ENCODE measurements at places on chromosomes 2 and 18.

GRCh38 chr2:78979380-78980151, 45.9 kb upstream of the REG3G start:
- no peak for DNase-seq

DNA sequence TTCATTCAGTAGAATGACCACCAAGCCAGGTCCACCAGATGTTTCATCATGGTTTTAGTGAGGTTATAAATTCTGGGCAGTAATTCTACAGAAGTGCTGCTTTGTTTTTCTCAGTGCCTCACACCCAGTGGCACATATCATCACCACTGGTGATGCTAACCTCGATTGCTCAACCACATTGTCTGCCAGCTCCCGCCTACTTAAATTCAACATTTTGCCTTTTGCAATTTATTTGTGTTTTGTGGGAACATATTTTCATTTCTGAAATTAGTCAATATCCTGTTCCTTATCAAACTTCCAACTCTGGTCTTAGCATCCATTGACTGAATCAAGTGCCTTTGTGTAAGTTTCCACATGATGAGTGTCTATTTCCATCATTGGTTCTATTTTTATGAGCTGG, 62.3 kb upstream of the TMEM178A start:
- DNase-seq, result no peak

GRCh38 chr18:2618009-2618408, 37.5 kb upstream of the SMCHD1 start:
- no peak for DNase-seq

DNA sequence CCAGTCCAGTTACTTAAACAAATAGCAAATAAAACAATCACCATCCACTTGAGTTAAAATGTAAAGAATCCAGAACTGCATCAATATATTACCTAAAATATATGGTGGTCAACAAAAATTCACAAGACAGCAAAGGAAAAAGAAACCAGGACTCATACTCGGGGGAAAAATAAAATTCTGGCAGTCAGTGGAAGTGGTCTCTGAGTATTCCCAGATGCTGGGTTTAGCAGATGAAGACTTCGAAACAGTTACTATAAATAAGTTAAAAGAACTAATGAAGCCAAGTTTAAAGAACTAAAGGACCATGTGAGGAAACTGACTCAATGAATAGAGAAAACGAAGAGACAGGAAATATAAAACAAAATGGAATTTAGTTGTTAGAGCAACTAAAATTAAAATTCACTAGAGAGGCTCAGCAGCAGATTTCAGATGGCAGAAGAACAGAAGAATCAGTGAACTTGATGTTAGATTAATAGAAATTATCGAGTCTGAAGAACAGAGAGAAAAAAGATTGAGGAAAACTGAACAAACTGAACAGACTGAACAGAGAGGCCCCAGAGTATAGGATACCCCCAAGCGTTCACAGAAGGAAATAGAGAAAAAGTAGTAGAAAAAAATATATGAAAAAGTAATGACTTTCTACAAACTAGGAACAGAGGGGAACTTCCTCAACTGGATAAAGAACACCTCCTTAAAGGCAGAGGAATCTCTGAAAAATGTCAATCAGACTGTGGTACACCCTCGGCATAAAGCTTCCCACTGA, 27.9 kb downstream of the MGAT4A start:
- DNase-seq, result no peak

DNA sequence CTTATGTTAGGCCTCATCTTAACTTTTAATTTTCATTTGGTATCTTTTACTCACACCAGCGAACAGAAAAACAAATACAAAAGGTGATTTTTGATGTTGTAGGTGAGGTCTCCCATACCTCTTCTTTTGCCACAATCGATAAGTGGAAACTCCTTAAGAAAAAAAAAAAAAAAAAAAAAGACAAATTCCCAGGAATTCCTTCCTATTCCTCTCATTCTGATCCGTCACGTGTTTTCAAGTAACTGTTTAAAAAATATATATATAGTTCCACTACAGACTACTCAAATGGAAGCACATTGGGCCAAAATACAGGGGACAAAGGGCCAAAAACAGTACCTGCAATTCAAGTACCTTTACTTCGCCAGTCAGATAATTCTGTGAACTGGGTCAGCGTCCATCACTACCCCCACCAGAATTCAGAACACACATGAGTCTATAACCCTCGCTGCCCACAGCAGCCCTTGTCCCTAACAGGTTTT, 16.5 kb downstream of the NMUR1 start:
- DNase-seq, result no peak

DNA sequence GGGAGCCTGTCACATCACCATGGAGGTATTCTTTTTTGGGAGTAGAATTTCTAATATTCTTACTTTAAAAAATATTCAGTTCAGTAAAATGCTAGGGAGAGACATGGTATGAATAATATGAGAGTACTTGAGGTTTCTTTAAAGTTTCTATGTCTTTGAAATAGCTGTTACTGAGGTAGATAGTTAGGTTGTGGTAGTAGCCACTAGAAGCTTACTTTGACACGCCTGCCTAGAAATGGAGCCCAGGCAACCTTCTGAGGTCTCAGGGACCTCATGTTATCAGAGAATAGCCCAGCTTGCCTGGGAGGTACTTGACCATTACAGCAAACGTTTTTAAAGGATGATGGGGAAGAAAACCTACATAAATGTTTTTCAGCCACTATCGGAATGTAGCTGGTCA, 131.2 kb downstream of the AGPS start:
- no peak for DNase-seq

DNA sequence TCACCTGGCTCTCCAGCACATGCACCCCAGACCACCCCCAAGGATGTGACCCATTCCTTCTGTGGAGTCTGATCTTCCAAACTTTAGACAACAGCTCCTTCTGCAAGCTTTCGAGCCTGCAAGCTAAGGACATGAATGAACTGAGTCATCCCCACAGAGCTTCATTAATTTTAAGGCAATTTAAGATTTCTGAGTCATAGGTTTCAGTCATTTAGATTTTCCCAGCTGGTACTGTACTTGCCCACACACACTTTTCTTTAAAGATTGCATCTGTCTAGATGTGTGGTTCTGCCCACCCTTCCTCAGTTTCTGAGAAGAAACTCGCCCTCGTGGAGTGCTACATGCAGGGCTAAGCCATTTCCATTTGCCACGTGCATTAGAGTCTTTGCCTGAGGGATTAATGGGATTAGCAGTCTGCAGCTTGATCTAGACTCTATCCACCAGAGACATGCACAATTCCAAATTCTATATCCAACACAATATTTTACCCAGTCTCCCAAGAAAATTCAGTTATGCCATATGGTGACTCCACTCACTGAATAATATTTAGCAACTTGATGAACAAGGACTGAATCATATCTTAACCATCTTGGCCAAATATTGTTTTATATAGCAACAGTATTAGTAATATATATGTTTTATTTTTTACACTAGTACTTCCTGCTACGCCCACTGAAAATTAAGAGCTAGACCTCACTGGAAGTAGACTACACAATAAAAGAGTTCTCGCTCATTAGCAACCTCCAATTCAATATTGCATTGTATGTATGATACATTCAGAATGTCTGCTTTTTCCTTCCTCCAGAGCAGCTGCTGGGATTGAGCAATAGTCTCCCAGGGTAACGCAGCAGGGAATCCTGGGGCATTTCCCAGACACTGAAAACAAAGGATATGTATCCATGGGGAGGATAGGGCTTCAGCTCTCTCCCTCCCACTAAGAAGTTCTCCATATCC, 14.3 kb upstream of the TRIB2 start:
- no peak for DNase-seq

DNA sequence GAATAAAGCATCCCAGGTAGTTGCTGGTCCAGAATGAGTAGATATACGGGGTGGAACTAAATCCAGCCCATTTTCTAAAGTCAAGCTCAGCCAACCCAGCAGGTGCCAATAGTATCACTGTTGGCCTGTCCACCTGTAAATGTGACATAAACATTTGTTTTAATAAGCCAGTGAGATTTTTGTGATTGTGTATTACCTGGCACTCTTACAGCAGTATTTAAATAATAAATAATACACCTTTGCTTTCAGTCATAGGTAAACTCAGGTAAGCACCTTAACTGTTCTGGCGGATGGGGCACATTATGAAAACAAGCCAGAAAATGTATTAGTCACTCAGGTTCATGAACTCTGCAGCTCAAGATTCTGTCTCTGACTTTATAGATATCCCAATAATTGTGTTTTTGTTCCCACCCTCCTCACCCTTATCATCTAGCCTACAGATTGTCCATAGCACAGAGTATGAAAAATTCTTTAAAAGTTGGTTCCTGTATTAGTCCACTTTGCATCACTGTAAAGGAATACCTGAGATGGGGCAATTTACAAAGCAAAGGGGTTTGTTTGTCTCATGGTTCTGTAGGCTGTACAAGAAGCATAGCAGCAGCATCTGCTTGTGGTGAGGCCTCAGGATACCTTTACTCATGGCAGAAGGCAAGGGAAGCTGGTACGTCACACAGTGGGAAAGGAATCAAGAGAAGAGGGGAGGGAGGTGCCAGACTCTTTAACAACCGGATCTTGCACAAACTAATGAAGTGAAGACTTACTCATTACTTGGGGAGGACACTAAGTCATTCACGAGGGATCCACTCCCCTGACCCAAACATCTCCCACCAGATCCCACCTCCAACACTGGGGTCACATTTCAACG, 73.0 kb upstream of the CYRIA start:
- DNase-seq, result no peak

GRCh38 chr18:13452388-13452811, 233.8 kb downstream of the LDLRAD4 start:
- DNase-seq, result no peak

DNA sequence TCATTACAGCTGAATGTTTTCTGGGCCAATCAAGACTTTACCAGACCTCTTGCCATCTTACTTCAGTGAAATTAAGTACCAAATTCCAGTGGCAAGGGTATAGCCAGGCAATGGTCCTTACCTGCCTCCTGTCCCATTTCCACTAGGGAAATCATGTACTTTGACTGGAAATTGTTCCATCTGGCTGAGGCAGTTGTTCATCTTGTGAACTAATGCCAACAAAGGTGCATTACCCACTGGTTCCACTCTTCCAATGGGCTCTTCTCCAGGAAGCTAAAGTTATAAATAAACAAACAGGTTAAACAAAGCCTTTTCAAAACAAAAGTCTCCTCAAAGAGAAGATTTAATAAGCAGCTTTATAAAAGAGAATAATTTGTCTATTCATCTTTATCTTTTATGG, 80.7 kb upstream of the DNER start:
- DNase-seq, result no peak

GRCh38 chr2:233037078-233037477, 4.6 kb downstream of the NEU2 start:
- no peak for DNase-seq

- no peak for DNase-seq
Observed at GRCh38 chr18:38571651-38572050, 1006.1 kb upstream of the CELF4 start.

DNA sequence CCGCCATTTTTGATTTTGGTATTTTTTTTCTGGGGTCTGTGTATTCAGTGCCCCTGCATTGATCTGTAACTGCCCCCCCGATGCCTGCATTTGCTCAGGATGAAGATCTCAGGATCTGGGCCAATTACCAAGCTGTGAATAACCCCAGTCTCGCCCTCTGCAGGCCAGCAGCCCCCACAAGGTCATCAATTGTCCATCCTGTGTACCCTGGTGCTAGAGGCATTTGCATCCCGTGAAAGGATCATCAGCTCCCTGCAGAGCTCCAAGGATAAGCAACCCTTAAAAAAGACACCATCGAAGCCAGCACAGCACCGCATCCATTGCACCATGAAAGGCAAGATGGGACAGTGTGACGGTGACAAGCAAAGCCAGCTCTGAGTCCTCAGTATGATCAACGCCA, 154.1 kb upstream of the KLHL29 start:
- no peak for DNase-seq

- no peak for DNase-seq
Observed at GRCh38 chr18:59659508-59660170, 37.6 kb downstream of the CCBE1 start.

DNA sequence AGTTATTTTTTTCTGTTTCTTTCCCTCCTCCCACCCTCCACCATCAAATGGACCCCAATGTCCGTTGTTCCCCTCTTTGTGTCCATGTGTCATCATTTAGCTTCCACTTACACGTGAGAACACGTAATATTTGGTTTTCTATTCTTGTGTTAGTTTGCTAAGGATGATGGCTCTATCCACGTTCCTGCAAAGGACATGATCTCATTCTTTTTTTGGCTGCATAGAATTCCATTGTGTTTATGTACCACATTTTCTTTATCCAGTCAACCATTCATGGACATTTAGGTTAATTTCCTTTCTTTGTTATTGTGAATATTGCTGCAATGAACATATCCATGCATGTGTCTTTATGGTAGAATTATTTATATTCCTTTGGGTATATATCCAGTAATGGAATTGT, 91.3 kb upstream of the TNP1 start:
- DNase-seq, result no peak

- no peak for DNase-seq
Observed at GRCh38 chr18:48195787-48196186, 213.4 kb downstream of the ZBTB7C start.

DNA sequence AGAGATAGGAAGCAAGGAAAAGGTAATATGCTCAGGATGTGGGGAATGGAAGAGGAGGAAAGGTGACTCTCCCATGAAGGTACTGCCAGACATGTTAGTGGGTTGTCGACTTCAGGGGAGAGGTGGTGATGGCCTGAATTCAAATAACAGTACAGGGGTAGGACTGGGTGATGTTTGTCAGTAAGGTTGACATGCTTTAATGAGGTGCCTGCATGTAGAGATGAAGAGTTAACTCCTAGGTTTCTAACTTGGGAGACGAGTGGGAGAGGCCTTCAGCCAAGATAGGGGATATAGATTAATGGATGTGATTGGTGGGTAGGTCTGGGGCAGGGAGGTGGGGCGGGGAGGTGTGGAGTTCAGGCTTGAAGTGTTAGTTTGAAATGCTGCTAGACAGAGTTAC, 2.6 kb downstream of the NAPG start:
- DNase-seq, result no peak

GRCh38 chr18:51884039-51884438, 456.0 kb upstream of the DCC start:
- no peak for DNase-seq

GRCh38 chr2:199870581-199870980, 19.6 kb upstream of the FTCDNL1 start:
- no peak for DNase-seq

GRCh38 chr2:10720947-10721395, 459 bp upstream of the ATP6V1C2 start:
- no peak for DNase-seq

DNA sequence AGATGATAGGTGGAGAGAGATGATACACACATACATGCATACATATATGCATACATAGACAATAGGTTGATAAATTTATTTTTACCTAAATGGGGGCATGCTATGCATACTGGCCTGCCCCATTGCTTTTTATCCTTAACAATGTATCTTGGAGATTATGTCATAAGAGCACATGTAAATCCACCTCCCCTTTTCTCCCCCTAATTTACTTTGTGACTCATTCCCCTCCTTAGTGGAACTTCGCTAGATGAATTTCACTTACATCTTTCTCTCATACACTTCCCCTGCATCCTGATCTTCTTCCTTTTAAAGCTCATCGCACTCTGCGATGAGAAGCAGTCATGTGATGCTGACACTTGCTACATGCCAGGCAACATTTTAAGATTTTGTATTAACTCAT, 223.6 kb downstream of the C1D start:
- DNase-seq, result no peak
